CD4-positive, CD25-positive, alpha-beta regulatory T cell (primary cell): ENCODE measurements at places on chromosomes 12 and 14.

GRCh38 chr14:38038986-38039385 lies 168.7 kb upstream of the SSTR1 start:
- DNase-seq: no peak

- DNase-seq: no peak
Observed at GRCh38 chr12:44031472-44032185, 195.7 kb downstream of the TMEM117 start.

DNA sequence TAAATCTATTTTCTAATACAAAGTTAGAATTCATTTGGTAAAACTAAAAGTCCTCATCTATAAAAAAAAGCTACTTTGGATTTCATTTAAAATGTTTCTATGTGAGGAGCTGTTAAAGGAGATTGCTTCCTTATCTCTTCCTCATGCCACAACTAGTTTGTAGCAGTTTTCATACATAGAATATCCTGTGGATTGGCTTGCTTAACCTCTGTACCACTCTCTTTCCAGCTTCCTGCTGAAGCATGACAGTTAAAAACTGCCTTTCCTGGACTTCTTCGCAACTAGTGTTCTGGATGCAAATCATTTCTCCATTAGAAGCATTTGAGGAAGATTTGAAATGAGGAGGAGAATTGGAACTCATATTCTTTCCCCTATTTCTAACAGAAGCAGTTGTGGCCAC lies 49.6 kb downstream of the ST8SIA1 start:
- no peak for DNase-seq

GRCh38 chr12:78870539-78870938 lies 6.0 kb downstream of the SYT1 start:
- DNase-seq: no peak

DNA sequence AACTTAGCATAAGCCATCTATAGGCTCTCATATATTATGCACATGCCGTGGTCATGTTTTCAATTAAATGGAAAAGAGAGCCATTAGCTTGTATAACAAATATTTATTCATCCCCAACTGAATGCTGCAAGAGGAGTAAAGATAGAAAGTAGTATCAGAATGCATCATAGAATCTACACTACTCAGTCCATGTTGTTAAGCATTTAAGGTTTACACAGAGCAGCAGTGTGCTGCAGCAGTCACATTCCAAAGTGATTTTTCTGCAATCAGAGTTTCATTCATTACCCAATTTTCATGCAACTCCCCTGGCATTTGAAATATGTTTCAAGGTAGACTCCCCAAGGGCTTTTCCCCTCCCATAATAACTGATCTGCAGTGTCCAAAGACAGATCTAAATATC lies 82.2 kb upstream of the LMO3 start:
- DNase-seq: no peak

GRCh38 chr12:53328043-53328435 lies 6.6 kb upstream of the AAAS start:
- DNase-seq: no peak

DNA sequence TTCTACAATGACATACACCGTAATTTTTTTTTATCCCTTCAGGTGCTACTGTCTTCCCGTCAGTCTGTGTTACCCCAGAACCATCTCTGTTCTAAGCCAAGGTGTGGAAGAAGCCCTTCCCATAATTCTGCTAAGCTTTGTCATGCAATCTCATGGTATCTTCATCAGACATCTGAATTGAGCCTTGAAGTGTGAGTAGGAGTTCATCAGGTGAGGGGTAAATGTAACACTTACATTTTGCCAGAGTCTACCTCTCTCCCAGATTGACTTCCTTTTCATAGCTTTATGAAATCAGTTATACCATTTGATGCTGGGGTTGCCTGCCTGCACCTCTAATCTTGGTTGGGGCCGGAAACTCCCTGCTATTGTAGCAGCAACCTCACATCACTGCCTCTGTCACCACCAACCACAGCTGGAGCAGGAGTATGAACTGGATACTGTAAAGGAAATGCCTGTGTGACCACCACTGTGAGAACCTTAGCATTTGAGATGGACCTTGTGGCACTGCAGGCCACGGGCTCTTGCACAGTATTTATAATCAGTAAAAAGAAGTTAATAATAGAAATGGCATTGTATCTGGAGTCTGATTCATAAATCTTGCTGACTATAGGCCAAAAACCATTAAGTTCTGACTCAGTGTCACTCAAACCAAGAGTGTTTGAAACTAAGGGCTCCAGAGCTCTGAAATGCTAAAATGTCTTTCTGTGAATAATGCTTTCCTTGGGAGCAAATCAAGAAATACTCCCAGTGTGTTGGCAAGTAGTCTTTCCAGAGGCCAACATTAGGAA lies 58.7 kb upstream of the STK38L start:
- DNase-seq: peak; percentile 22

GRCh38 chr12:72511498-72511897 lies 239.3 kb downstream of the TRHDE start:
- DNase-seq: no peak

- no peak for DNase-seq
Observed at GRCh38 chr12:88552610-88553079, 27.6 kb downstream of the KITLG start.

DNA sequence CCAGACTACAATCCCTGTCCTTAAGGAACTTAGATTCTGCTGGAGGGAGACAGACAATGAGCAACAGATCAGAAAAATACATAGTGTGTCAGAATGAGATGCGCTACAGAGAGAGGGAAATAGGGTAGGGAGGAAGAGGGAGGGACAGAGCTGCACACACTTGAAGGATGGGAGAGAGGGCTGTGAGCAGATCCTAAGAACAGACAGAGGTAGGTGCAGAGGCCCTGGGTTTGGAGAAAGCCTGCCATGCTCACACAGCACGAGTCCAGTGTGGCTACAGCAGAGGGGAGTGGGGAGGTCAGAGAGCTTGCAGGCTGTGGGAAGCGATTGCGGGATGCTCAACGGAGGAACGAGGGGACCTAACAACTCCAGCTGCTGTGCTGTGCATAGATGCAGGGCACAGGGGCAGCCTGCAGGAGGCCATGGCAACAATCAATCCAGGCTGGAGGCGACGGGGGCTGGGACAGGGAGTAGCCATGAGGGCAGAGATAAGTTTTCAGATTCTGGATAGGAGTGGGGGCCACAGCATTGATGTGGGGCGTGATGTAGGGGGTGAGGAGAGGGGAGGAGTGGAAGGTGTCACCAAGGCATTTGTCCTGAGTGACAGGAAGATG lies 20.7 kb downstream of the FAIM2 start:
- no peak for DNase-seq
